ENCODE measurements at places on chromosomes 7 and 10.

DNA sequence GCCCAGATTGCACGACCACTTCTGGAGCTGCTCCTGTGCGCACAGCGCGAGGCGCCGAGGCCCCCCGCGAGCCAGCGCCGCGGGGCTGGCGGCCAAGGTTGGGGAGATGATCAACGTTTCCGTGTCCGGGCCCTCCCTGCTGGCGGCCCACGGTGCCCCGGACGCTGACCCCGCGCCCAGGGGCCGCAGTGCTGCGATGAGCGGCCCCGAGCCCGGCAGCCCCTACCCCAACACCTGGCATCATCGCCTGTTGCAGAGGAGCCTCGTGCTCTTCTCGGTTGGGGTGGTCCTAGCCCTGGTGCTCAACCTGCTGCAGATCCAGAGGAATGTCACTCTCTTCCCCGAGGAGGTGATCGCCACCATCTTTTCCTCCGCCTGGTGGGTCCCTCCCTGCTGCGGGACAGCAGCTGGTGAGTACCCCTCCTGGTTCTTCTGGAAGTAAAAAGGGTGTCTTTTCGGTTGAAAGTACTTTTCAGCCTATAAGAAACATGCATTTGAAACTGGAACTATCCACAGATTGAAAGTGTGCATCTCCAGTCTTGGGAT, 683 bp downstream of the INSIG1 start:
- peak; percentile 18 for DNase-seq

- DNase-seq, result no peak
These were observed 240.8 kb downstream of the KIF20B start for GRCh38 chr10:89942217-89942616.

GRCh38 chr7:128163473-128163872, 77.6 kb upstream of the LEP start:
- no peak for DNase-seq

DNA sequence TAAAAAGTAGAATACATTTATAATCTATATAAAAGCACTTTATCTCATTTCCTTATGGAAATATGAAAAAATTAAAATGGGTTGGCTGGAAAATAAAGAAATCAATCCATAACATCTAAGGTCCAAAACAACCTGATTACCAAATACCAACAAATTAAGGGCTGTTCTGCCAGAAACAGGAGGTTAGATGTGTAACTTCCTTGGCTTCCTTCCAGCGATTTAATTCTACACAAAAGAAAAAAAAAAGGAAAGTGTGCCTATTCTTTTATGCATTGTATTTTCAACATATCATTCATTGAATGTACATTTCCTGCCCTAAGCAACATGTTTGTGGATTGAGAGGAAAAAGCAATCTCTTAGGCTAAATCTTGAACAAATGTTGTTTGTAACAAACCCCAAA, 36.2 kb upstream of the USP6NL start:
- DNase-seq, result no peak

GRCh38 chr7:93955304-93955703, 33.8 kb downstream of the GNG11 start:
- DNase-seq, result no peak

DNA sequence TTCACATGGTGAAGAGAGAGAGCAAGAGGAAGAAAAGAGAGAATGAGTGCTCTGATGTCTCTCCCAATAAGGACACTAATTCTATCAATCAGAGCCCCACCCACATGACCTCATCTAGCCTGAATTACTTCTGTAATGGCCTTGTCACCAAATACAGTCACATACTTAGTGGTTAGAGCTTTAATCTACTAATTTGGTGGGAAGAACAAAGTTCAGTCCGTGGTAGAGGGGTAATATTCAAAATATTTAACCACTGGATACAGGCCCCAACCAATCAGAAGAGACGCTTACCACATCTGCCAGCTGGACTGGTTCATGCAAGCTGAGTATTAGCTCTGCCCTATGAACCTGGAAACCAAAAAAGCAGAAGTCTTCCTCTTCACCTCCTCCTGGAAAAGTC, 336.3 kb upstream of the NFE2L3 start:
- DNase-seq, result no peak

- no peak for DNase-seq
These were observed 18.3 kb downstream of the FHIP2A start for GRCh38 chr10:114839901-114840300.

DNA sequence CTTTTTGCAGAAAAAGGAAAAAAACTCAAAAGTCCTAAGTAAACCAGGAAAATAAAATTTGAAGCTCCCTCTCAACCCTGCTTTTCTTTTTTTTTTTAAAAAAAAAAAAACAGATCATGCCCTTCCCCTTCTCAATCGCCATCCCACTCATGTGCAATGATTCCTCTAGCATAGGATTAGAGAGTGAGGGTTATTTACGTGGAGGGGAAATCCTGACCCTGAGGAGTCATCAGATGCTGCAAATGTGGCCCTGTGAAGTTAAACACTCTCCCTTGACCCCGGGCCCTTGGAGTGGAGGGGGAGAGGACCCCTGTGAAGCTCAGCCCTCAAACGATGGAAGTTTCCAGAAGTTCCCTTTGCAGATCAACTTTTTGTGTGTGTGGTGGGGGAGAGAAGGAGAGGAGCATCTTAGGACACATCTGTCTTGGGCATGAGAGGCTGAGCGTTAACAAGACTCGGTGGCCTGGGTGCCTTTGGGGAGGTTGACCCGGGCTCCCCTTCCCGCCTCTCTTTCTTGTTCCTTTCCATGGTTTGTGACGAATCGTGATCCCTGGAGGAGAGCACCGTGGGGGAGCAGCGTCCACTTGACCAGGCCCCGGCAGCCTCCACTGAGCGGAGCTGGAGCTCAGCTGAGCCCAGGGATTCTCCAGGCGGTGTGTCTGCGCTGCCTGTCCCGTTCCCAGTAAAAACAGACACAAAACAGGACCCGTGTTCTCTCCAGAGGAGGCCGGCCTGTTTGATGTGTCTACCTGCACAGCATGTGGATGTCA, 1.5 kb upstream of the SHH start:
- no peak for DNase-seq

DNA sequence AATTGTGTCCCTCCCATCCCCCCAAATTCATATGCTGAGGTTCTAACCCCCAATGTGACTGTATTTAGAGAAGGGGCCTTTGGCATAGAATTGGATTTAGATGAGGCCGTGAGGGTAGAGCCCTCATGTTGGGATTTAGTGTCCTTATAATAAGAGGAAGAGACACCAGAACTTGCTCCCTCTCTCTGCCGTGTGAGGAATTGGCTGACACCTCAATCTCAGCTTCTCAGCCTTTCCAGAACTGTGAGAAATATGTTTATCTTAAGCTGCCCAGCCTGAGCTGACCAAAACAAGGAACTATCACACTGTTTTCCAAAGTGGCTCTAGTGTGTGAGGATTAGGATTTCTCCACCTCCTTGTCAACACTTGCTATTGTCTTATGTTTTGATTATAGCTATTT, 400.0 kb upstream of the FZD8 start:
- DNase-seq, result no peak

DNA sequence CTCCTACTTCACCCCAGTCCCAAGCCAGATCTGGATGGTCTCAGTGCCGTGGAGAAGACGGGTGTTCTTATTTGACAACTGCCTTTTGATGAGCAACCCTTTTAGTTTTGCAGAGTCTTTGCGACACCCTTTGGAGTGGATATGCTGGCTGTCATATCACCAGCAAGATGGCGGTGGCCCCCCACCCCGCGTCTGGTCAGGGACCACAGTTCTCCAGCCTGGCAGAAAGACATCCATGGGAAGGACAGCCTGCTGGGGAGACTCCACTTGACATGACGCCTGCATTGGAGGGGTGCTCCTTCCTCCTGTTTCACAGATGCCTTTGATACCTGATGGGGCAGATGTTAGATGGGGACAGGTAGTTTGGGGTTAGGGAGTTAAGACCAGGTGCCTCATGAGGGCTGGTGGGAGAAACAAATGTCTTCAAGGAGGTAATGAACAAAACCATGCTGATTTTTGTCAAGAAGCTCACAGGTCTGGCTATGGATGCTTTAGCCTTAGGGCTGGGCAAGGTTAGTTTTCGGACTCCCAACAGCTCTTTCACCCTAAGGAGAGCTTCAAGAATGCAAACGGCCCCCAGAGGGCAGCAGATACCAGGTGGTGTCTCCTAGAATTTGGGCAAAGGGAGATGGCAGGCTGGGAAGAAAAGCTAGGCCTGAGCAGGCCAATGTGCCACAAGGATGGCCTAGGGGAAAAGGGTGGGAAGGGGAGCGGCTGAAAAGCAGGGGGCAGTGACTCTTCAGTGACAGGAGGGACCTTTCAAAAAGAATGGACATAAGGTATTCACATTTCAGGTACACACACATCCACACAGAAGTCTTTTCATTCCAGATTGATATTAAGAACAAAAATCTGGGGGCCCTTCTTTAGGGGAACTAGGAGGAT, 95.2 kb downstream of the CLEC2L start:
- DNase-seq, result peak; percentile 47

DNA sequence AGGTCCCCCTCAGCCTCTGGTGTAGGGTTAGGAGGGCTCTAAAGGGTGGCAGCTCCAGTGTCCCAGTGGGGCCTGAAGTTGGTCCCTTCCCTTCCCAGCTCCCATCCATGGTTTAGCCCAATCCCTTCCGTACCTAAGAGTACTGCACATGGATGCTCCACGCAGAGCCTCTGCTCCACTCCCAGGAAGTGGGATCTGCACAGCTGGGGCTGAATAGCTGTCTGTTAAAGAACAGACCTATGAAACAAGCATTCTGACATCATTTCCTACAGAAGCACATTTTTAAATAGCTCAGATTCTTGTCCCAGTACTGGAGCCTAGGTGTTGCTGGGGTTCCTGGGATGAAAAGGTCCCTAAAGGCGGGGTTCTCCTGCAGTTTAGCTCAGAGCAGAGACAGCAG, 135.9 kb downstream of the ZMYND11 start:
- no peak for DNase-seq

DNA sequence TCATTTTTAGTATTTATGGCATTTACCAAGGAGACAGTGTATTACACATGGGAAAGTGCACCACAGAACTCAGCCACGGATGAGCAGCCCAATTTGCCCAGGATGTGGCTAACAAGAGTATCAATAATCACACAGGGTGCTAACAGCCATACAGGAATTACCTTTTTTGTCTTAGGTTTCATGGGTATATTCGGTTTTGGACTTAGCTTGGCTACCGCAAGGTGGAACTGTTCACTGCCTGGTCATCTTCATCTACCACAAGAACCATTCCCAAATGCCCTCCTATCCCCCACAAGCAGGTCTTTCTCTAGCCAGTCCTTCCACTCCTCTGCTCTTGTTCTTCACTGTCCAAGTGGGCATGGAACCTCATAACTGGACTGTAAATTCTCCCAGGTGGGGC, 6.0 kb downstream of the PDLIM1 start:
- no peak for DNase-seq

GRCh38 chr7:152588350-152588749, 87.6 kb downstream of the XRCC2 start:
- DNase-seq, result no peak

DNA sequence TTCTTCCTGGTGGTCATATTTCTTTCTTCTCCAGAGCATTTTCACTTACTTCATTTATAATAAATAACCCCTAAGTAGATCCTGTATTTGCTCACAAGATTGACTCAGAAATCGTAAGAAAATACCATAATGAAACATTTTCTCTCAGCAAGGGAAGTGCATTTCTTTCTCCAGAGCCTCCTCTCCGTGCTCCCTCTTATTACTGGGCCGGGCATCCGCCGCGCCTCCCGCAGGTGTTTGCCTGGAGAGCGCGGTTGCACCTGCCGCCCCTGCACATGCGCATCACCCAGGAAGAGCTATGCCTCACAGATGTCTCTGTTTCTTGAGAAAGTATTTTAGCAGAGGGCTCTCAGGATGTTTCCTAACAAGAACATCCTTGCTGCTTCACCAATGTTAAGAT, 509.2 kb downstream of the TCERG1L start:
- DNase-seq, result no peak

DNA sequence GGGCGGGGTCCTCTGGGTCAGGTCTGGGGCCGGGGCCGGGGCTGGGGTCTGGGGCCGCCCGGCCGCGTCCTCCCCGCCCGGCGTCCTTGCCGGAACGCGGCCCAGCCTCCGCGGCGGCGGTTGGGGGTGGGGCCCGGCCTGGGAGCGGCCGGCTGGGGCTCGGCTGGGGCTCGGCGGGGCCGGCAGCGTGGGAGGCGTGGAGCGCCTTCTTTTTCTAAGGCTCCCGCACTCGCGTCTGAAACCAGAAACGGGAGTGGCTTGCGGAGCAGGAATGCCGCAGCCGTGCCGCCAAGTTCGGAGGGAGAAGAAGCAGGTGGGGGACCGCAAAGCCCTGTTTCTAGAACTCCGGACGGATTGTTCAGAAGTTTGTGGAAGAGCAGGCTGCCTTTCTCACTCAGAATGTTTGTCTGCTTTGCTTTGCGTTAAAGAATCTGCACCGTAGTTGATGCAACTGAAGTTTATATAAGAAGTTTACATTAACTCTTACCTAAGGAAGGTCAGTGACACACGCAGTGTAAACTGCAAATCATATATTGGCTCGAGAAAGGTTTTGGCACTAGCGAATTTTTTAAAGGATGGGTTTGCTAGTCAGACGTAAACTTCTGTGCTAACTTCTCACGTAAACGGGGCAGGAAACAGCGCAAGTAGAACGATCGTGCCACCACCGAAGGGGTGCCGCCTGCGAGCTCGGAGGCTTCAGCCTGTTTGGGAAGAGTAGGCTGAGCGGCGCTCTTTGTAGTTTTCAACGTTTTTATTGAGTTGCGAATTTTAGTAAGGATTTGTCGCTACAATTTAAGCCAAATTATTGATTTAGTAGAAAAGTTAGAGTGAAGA, 729 bp downstream of the DNAJB6 start:
- peak; percentile 66 for DNase-seq

DNA sequence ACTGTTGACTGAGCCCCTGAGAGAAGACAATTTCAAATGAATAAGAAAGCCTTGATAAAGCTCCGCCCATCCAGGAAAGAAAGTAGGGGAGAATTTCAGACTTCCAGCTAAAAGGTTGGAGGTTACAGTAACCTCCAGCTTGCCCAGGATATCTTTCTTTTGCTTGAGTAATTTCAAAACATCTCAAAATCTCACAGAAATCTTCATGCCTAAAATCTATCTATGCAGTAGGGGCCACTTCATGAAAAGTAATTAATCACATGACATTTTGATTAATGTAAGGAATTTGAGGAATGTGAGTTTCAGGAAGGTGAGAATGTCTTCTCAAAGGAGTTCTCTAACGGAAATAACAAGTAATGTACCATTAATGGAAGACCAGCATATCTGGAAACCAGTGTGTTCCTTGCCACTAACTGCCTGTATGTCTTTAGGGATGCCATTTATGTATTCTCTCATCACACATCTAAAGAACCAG, 24.2 kb downstream of the TRIL start:
- DNase-seq, result no peak

All from stimulated activated CD4-positive, alpha-beta T cell treated with anti-CD3 and anti-CD28 coated beads, Interleukin-1b, Interleukin-23, amount 100 ng/mL, for 4 hours (primary cell).